ENCODE measurements at places on chromosomes 2 and 18.

GRCh38 chr2:201773990-201774389, 6.7 kb downstream of the ALS2 start:
- DNase-seq: no peak

DNA sequence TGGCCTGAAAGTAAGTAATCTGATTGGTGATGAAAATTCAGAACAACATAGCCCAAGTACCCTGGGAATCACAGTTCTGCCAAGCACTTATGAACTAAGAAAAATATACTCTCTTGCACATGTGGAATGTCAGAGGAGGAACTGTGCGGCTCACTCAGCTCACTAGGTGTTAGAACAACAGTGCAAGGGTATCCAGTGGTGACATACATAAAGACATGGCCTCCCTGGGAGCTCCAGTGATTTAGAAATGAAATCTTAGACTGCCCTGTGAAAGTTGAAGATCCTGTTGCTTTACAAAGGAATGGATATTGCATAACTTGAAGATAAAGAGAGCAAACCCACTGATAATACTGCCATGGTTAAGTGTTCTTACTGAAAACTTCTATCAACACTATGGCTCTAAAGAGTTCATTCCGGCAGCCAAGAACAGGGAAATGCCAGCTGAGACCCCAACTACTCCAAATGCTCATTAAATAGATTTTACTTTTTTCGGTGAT, 246.2 kb downstream of the ARHGAP15 start:
- no peak for DNase-seq

GRCh38 chr2:204892506-204893255, 347.4 kb downstream of the PARD3B start:
- DNase-seq: no peak

GRCh38 chr2:211426240-211426639, 869.8 kb downstream of the CPS1 start:
- DNase-seq: no peak

GRCh38 chr2:59236723-59237122, 995.6 kb upstream of the FANCL start:
- DNase-seq: no peak

DNA sequence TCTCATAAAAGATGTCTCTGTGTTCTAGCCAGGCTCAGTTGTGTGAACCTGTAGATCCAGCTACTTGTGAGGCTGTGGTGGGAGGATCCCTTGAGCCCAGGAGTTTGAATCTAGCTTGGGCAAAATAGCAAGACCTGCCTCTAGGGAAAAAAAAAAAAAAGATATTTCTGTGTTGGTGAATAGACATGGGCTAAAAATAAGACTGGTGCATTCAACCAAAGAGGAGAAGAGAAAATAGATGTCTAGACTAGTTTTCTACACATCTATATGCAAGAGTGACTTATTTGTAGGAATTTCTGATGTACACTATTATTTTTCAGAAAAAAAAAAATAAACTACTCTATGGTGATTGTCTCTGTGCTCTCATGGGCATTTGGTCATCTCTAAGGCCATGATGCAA, 555.1 kb downstream of the BCL11A start:
- DNase-seq: no peak

GRCh38 chr2:193523662-193524061, 1328.9 kb upstream of the TMEFF2 start:
- DNase-seq: no peak

DNA sequence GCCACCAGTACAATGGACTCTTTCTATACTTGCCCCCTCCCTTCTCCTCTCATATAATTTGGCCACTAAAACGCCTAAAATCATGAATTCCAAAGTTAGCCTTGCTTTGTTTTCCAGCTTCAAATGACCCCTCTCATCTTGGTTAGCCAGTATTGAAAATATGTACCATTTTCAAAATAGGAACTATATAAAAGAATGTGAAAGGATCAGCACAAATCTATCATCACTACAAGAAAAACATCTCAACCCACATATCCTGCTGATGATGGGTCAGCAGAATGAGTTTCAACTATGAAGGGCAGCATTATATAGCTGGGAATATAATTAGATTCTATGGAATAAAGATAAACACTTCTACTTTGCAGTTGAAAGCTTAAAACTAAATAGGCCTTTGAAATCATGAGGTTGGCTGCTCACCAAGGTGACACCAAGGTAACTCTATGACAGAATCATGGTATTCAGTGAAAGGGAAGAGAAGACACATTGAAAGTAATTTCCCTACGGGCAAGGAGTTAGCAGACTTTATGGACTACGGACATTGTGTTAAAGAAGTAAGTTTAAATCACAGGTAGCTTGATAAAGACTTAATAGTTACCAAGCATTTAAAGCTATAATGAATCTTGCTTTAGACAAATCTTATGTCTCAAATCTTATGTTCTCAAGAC, 873.0 kb downstream of the CPS1 start:
- DNase-seq: no peak

DNA sequence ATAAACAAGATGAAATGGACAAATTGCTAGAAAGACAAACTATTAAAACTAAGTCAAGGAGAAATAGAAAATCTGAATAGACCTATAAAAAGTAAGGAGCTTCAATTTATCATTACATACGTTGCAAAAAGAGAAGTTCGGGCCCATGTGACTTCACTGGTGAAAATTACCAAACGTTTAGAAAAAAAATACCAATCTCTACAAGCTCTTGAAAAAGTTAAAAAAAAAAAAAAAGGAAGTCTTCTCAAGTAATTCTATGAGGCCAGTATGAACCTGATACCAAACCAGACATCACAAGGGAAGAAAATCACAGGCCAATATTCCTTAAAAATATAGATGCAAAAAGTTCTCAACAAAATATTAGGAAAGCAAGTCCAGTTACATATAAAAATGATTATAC, 20.2 kb upstream of the ACVR2A start:
- no peak for DNase-seq

DNA sequence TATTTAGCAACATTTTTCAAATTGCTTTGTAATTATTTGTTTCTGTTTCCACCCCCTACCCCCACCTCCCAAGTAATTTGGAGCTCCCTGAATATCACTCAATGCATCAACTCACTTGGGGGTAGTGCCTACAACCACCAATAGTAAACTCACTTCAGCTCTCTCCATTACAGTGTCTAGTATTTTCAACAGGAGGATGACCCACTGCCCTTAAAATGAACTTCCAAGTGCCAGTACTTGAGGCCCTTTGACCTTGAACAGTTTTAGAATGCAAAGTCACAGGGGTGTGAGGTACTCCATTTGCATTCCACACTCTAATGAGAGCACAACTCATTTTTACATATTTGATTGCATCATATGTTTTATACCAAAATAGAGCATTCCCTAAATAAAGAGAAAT, 523.0 kb downstream of the ERBB4 start:
- DNase-seq: no peak

DNA sequence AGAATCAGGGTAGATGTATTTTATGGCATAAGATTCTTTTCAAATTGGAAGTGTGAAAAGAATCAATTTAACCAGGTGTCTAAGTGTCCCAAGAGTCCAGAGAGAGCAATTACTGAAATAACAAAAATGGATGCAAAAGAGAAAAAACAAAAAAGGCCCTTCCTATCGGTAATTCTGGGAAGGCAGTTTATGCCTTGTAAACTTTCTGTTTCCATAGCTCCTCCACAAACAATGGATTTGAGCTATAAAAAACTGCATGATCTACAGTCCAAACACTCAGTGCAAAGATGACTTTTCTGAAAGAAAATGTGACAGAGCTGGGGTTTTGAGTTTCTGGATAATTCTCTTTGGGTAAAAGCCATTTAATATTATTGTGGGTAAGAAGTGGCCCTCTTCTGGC, 366.1 kb downstream of the EN1 start:
- no peak for DNase-seq

Measured in D721Med (cell line).